ENCODE measurements at places on chromosomes 5 and 9. TPM values are rescaled to one million over a fixed set of nuclear protein-coding genes. Genes with fewer than 3 reads are reported as not detected.
A peak's percentile ranks its signal among the peaks of the same experiment; 100 is the strongest.

The ADAMTS6 gene
- total RNA-seq: 2.6 TPM

The PDE8B gene
- 0.85 TPM for total RNA-seq

- no peaks in the 10 kb centered on the region for H3K27me3 ChIP-seq
- H3K27ac ChIP-seq: peak overlapping the region; percentile 66
- no peak overlapping the region for H3K4me3 ChIP-seq
- no peaks in the 10 kb centered on the region for H3K36me3 ChIP-seq
- H3K4me1 ChIP-seq: peaks cover 14% of the 10 kb centered on the region
- DNase-seq: peak; percentile 99
Measured at GRCh38 chr9:115164511-115164974, 46.6 kb upstream of the TNC start.

GRCh38 chr9:129252937-129253802, 75.1 kb upstream of the IER5L start:
- no peak for DNase-seq
- no peak overlapping the region for H3K27ac ChIP-seq
- H3K27me3 ChIP-seq: no peaks in the 10 kb centered on the region
- H3K4me3 ChIP-seq: no peak overlapping the region
- H3K36me3 ChIP-seq: no peaks in the 10 kb centered on the region

DNA sequence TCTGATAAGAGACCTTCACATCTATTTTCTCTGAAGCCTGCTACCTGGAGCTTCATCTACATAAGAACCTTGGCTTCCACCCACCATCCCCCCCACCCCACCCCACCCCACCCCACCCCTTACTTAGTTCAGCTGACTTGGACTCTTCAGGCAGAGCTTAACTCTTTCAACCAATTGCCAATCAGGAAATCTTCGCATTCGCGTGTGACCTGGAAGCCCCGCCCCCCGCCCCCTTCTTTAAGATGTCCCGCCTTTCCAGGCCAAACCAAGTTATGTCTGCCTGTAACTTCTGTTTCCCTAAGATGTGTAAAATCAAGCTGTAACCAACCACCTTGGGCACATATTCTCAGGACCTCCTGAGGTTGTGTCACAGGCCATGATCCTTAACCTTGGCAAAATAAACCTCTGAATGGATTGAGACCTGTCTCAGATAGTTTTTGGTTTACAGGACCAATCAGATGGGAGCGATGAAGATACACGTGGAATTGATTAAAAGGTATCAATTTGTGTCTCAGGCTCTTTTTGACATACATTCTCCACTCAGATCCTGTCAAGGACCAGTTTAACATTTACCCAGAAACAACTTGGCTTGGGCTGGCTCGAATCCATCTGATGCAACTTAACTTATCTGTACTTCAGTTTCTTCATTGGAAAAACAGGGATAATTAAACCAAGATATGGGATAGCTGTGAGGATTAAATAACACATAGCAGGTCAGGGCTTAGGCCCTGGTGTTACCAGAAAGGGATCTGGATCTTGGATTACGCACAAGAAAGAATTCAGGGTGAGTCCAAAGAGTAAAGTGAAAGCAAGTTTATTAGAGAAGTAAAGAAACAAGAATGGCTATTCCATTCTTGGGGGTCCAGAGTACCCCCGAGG, 43.6 kb downstream of the GALNT12 start:
- no peaks in the 10 kb centered on the region for H3K27me3 ChIP-seq
- H3K27ac ChIP-seq: no peak overlapping the region
- no peak for DNase-seq
- H3K4me3 ChIP-seq: no peak overlapping the region
- H3K36me3 ChIP-seq: no peaks in the 10 kb centered on the region

- H3K27ac ChIP-seq: no peak overlapping the region
- no peaks in the 10 kb centered on the region for H3K4me1 ChIP-seq
- no peaks in the 10 kb centered on the region for H3K36me3 ChIP-seq
- no peak overlapping the region for H3K4me3 ChIP-seq
- peak; percentile 51 for DNase-seq
Measured at GRCh38 chr9:2559192-2560152, 62.1 kb upstream of the VLDLR start.

GRCh38 chr9:108933231-108933717, 650 bp downstream of the ELP1 start:
- H3K4me3 ChIP-seq: peak overlapping the region; percentile 79
- peaks cover 8% of the 10 kb centered on the region for H3K4me1 ChIP-seq
- DNase-seq: no peak
- H3K27me3 ChIP-seq: no peaks in the 10 kb centered on the region
- H3K27ac ChIP-seq: peak overlapping the region; percentile 89
- H3K36me3 ChIP-seq: peaks cover 14% of the 10 kb centered on the region

GRCh38 chr5:95823738-95824609, 1.4 kb upstream of the GLRX start:
- H3K36me3 ChIP-seq: no peaks in the 10 kb centered on the region
- DNase-seq: peak; percentile 84
- peak overlapping the region; percentile 70 for H3K27ac ChIP-seq
- H3K4me1 ChIP-seq: peaks cover 26% of the 10 kb centered on the region

DNA sequence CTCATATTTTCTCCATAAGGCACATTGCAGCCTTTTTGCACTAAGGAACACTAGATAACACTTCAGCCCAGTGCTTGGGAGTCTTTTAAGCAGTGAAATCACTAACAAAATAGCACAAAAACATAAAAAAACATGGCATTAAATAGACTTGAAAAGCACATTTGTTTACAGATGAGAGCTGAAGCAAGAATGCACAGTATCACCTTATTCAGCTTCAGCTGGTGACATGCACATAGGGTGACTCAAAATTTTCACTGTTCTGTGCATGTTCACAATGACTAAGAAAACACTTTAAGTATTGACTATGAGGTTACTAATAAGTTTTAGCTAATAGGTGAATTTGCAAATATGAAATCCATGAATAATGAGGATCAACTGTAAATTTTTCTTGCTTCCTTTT, 293.9 kb upstream of the TARS1 start:
- no peaks in the 10 kb centered on the region for H3K27me3 ChIP-seq
- no peak overlapping the region for H3K27ac ChIP-seq
- no peak overlapping the region for H3K4me3 ChIP-seq
- H3K4me1 ChIP-seq: no peaks in the 10 kb centered on the region
- DNase-seq: no peak

The PGM5 gene
- not detected for total RNA-seq

GRCh38 chr9:130537346-130538050, 41.9 kb upstream of the FUBP3 start:
- H3K27ac ChIP-seq: no peak overlapping the region
- no peak overlapping the region for H3K4me3 ChIP-seq
- H3K27me3 ChIP-seq: peaks cover 57% of the 10 kb centered on the region
- no peak for DNase-seq

DNA sequence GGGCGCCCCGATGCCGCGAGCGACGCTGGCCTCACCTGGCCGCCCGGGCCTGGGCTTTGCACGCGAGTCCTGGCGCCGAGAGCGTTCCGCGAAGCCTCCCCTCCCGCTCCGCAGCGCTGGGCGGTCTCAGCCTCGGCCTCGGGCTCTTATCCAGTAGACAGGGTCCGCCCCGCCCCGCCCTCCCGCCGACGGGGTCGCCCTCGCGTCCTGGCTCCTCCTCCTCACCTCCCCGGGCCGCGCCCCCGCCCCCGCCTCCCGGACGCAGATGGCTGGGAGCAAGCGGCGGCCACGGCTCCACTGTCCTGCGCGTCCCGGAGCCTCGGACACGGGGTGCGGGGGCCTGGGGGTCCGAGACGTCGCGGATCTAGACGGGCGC, at the start of gene SLC6A3:
Gene SLC6A3 (minus strand): TSS at position 128 of the 376 bp plus-strand sequence. CDS start 2,243 bp downstream, outside the sequence.
- no peak within 1 kb of the TSS for H3K4me3 ChIP-seq
- peak; percentile 14 for DNase-seq
- no peaks in the 10 kb centered on the region for H3K4me1 ChIP-seq
- no peaks in the 10 kb centered on the region for H3K36me3 ChIP-seq
- no peak within 1 kb of the TSS for H3K27ac ChIP-seq

Data from A673 (cell line).